ENCODE measurements at places on chromosomes 12 and 14.
A peak's percentile ranks its signal among the peaks of the same experiment; 100 is the strongest.

- no peak for DNase-seq
Observed at GRCh38 chr14:97489750-97490149, 692.6 kb downstream of the VRK1 start.

GRCh38 chr12:2151391-2151790 is 98.6 kb downstream of the CACNA1C start:
- DNase-seq: no peak

- no peak for DNase-seq
Observed at GRCh38 chr14:63761351-63762117, 33.7 kb upstream of the SGPP1 start.

DNA sequence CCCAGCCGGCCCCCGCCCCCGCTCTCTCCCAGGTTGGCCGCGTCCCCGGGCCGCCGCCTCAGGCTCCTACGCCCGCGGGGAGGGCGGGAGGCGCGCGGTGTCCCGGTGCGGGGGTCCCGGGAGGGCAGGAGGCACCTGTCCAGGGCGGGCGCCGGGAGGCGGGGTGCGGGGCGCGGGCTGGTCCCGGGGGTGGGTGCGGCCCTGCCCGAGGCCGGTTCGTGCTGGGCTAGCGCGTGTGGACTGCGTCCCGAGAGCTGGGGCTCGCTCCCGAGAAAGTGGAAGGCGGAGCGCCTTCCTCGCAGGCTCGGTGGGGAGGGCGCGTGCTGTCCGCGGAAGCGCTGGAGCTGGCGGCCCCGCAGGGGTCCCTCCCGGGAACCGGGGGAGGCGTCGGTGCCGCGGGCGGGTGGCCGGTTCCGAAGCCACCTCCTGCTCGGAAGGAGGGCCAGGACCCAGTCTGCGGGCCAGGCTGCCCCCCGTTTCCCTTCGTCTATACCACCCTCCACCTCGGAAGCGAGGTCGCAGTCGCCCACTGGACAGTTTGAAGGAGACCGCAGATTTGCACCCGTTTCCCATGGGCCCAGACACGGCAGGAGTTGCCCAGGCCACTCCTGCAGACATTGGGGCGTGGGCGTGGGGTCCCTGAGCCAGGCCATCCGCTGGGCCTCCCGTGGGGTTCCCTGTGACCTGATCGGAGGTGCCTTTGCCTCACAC is 636 bp downstream of the ZFYVE21 start:
- DNase-seq: no peak

DNA sequence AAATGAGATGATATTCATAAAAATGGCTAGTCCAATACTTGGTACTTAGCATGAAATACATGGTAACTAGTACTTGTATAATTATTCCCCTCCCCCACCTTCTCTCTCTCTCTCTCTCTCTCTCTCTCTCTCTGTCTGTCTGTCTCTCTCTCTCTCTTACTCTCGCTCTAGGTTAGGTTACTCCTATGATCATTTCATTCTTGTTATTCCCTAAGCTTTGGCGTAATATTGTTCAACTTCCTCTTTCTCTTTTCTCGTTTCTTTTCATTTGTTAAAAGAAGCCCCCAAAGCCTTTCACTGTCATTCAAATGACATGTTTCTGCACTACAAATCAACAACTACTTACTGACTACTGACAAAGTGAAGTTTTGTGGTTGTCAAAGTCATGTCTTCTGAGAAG is 89.8 kb downstream of the GRIP1 start:
- DNase-seq: no peak

- peak; percentile 51 for DNase-seq
Observed at GRCh38 chr12:96434107-96434506, 33.9 kb upstream of the CDK17 start.

- DNase-seq: no peak
Observed at GRCh38 chr12:89276860-89277259, 75.4 kb downstream of the DUSP6 start.

DNA sequence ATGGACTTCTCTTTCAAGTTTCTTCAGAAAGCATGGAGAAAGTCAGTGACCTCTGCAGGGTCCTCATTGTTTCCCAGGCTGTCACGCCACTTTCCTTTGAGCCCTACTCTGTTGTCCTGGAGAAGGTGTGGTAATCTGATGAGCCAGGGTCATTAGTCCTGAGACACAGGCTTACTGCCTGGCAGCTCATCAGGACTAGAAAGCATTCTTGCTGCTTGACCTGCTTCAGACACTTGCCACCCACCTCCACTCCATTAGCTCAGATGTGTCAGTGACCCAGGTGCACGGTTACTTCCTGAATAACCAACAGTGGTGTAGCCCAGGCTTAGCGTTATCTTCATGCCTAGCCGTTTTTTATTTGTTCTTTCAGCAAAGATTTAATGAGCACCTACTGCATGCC is 93.9 kb downstream of the FGD4 start:
- no peak for DNase-seq
